NCI-H524 treated with DMSO at 0.1 percent for 48 hours (cell line): ENCODE measurements at places on chromosomes 2 and 18.

GRCh38 chr2:48268671-48269070 is 261.3 kb upstream of the STON1 start:
- peak; percentile 64 for DNase-seq

GRCh38 chr2:104915107-104915793 is 61.3 kb downstream of the POU3F3 start:
- no peak for DNase-seq

- no peak for DNase-seq
These were observed 321.6 kb upstream of the HS6ST1 start for GRCh38 chr2:128640166-128640844.

GRCh38 chr2:236767941-236768340 is 198.3 kb downstream of the ACKR3 start:
- DNase-seq: no peak

- no peak for DNase-seq
These were observed 682.9 kb downstream of the KCNJ3 start for GRCh38 chr2:155381436-155381835.

DNA sequence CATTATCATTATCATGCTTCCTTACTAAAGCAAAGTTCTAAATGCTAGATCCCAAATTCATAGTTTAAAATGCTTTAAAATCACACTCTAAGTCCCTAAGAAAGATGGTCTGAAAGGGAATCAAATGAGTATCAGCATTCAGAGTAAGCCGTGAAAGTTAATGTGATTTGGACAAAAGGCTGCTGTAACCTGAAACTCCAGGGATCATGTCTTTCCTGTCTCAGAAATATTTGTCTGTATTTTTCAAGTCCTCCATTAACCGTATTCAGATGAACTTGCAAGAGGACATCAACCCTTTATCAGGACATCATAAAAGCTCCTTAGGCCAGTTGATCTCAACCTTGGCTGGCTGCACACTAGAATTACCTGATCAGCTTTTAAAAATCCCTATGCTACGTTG is 324.3 kb upstream of the PKDCC start:
- DNase-seq: no peak

DNA sequence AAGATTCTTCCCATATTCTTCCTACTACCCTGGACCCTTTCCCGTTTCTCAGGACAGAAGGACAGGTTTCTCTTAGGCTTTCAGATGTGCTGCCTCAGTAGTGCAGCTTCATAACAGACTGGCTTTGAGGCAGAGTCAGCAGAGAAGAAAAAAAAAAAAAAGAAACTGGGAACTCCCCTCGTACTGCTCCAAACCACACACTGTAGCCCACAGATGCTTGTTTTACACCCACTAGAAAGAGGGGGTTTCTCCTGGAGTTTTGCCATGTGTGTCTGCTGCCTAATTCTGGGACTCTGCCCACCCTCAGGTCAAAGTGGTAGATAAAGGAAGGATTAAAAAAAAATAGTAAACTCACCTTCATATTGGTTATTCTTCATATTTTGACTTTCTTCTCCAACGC is 95.9 kb downstream of the NCOA1 start:
- DNase-seq: no peak
